Activated CD4-positive, alpha-beta T cell treated with anti-CD3 and anti-CD28 coated beads, Interleukin-2, amount 50 U/mL, for 1 hour (primary cell): ENCODE measurements at places on chromosomes 5 and 9.

DNA sequence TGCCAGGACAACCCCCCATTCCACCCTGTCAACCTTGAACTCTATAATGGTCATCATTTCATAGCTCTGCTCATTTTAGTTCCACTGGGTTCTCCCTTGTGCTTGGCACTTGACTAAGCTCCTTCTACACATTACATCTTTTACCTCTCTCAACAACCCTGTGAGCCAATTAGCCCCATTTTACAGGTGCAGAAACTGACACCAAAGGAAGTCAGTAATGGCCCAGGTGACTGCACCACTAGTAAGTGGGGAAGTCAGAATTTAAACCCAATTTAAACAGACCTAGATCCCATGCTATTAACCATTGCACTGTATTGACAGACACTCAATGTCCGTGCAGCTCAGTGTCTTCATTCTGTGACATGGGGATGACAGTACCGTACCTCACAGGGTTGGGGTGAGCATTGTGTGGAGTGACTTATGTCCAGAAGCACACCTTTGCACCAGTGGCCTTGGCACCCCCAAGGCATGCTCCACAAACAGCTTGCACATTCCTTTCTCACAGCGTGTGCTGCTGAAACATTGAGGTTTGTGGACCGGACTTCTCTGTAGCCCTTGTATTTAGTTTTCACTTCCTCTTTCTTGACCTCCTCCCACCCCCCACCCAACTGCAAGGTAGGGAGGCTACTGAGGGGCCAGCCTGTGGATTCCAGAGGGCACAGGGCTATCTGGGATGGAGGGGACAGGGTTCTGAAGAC, 23.1 kb downstream of the IRF1 start:
- DNase-seq = no peak

DNA sequence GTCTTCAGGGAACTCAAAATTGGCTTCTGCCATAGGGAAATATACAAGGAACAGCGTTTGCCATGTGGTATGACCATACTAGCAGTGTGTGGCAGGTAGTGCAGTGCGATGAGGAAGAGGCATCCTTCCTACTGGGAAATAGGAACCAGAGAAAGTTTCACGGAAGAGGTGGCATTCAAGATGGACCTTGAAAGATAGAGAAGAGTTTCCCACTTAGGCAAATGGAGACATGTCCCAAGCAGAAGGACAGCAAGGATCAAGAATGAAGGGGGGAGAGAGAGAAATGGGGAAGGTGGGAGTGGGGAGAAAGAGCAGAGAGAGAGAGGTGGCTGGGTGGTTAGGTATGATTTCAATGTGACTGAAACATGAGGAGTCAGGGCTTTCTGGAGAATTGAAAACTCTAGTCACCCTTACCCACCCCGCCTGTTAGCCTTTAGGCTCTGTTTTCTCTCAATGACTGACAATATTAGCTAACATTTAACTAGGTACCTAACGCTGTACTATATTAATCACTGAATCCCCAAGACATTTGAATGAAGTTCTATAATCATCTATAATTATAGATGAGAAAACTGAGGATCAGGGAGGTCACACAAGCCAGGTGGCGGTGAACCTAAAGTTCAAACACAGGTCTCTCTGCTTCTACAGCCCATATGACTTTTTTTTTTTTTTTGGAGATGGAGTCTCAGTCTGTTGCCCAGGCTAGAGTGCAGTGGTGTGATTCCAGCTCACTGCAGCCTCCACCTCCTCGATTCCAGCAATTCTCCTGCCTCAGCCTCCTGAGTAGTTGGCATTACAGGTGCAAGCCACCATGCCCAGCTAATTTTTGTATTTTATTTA, 171.3 kb downstream of the NR3C1 start:
- no peak for DNase-seq

GRCh38 chr5:66810848-66811261, 214.7 kb downstream of the MAST4 start:
- no peak for DNase-seq

- no peak for DNase-seq
Observed at GRCh38 chr5:149375434-149375833, 3.7 kb downstream of the IL17B start.

DNA sequence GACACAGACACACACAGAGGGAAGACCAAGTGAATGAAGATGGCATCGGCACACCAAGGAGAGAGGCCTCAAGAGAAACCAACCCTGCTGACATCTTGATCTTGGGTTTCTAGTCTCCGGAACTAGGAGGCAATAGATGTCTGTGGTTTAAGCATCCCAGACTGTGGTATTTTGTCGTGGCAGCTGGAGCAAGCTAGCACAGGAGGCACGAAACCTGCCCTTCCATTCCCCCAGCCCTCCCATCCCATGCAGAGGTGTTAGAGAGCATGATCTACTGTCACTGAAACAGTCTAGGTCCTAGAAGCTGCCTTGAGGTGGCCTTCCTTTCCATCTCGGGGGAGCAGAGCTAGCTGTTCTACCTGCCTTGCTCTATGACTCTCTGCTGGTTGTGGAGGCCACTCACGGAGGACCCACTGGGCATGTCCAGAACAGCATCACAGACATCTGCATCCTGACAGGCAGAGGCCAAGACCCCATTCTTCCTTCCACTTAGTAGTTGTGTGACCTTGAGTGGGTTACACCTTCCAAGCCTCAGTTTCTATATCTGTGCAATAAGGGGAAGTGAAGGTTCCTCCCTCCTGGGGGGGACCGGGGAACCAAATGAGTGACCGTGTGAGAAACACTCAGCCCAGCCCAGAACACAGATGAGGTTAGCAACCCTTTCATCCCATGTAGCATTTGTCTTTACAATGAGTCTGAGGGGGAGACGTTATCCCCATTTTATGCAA, 134.3 kb upstream of the BOD1 start:
- DNase-seq = no peak

DNA sequence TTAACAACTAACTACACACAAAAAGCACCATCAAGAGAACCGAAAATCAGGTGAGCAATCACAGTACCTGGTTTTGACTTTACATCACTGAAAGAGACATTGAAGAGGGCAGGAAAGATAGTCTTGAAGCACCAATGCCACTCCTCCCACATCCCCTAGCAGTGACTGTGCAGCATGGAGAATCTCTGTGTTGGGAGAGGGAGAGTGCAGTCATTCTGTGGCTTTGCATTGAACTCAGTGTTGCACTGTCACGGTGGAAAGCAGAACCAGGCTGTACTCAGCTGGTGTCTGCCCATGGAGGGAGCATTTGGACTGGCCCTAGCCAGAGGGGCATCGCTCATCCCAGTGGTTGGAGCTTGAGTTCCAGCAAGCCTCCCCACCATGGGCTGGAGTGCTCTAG, 40.4 kb downstream of the C5 start:
- no peak for DNase-seq

DNA sequence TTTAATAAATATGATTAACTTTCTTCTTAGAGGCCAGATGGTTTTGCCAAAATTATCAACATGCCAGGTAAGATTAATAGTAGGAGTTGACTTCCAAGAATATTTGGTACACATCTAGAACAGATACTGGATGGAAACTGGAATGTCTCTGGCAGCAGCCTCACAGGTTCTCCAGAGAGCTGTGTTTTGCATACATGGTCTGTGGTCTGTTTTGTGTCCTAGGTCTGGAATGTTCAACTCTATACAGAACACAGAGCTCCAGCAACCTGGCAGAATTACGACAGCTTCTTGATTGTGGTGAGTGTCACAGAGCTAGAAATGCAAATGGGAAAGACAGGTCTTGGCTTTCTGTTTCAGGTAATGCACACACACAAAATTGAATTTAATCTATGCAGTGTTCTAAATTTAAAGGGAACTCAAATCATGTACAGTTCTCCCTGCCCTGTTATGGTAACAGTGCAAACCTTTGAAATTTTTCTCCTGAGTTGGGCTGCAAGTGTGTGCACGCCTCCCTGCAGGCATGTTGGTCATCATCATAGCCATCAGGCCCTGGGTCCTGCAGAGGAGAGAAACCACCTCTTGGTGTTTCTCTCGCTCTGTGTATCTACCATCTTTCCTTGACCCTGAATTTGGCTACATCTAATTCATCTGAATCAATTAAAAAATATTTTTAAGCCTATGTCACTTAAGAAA, 58.3 kb downstream of the PIK3R1 start:
- DNase-seq = no peak

DNA sequence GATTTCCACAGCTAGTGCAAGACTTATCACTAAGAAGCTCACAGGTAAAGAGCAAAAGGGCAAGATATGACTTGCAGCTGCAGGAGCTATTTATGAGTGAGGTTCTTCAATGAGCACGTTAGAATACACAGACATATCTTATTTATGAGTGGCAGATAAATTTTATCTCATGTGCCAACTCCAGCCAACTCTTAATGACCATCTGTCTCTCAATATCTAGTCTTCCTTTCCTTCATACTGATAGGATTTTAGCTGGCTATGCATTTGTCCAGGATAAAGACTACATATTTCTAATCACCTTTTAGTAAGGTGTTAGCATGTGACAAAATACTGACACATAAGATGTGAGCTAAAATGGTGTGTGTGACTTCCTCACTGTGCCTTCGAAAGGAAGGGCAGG, 304.5 kb downstream of the TRPM3 start:
- no peak for DNase-seq

DNA sequence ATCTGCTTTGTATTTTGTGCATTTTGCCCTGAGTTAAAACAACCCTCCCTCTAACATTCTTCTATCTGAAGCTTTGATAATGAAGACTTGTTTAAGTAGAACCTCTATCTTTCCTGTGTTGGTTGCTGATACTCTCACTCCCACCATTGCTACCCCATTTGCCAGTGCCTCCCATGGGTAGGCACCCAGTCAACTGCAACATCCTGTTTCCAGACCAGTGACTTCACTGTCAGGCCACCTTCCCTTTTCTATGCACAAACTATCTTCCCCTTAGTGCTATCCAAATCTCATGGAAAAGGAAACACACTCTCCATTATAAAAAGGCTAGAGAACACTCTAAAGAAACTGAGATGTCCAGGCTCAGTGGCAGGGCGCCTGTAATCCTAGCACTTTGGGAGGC, 5.6 kb upstream of the IARS1 start:
- no peak for DNase-seq

DNA sequence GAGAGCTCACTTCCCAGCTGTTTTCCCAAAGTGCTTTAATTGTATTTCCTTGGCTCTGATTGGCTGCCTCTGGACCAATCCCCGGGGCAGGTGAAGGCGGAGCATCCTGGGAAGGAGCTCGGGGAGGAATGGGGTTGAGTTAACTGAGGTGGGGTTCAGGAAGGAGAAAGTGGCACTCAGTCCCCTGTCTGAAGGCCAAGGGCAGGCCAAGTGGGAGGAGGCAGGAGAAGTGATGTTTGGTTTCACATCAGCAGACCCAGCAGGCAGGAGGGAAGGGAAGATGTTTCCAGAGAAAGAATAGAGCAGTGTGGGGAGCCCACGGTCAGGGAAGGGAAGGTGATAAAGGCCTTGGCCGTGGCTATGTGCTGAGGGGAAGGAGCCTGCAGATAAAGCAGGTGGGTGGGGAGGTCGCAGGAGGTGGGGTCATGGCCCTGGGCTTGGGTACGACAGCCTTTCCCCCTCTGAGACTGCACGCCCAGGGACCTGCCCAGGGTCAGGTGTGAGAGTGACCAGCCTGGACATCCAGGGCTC, 3.1 kb downstream of the TSPAN17 start:
- DNase-seq = no peak

DNA sequence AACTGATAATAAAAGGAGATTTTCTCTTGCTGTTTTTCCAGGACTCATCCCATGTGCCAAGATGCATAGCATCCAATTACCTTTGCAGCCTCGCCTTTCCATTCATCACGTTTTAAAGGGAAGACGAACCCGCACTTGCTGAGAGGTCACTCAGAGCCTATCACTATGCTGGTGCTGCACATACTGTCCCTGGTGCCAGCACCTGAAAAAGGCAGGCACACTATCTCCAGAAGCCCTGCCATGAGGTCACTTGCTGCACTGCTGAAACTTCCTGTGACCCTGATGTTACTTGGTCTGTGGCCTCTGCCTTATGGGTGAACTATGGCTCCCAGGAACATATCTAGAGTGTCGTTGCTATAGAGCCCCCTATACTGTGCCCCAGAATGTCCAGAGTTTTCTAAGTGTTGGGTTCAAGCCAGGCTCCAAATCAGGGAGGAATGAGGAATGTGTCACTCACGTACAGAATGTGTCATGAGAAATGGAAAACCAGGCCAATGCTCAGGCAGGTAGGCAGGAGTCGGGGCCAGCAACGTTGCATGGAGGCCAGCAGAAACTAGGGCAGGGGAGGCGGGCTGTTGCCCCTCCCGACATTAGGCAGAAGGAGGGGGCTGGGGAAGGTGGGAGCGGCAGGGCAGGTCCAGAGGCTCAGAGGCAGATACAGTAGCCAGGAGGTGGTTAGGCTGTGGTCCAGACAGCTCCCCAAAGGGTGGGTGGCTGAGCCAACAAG, 262.1 kb downstream of the CRB2 start:
- no peak for DNase-seq

- no peak for DNase-seq
Observed at GRCh38 chr9:72509053-72509452, 12.4 kb upstream of the TMC1 start.
